ENCODE measurements at places on chromosomes 11 and 22.
A peak's percentile ranks its signal among the peaks of the same experiment; 100 is the strongest.

DNA sequence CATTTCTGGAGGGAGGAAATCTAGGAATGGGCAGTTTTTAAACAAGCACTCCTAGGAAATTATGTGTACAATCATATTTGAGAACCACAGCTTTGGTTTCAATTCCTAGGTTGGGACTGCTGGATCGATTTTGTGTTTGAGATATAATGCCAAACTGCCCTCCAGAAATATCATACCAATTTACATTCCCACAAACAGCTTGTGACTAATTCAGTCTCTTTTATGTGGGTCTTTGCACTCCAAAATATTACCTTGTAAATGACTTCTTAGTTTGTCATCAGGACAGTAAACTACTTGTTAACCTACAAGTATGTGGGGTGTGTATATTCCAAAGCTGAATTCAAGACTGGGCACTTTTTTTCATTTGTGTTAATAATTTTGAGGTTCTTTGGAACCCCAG is 9.8 kb upstream of the BARX2 start:
- DNase-seq: no peak

GRCh38 chr11:64854534-64855502 is 10.4 kb upstream of the CDC42BPG start:
- DNase-seq: no peak

DNA sequence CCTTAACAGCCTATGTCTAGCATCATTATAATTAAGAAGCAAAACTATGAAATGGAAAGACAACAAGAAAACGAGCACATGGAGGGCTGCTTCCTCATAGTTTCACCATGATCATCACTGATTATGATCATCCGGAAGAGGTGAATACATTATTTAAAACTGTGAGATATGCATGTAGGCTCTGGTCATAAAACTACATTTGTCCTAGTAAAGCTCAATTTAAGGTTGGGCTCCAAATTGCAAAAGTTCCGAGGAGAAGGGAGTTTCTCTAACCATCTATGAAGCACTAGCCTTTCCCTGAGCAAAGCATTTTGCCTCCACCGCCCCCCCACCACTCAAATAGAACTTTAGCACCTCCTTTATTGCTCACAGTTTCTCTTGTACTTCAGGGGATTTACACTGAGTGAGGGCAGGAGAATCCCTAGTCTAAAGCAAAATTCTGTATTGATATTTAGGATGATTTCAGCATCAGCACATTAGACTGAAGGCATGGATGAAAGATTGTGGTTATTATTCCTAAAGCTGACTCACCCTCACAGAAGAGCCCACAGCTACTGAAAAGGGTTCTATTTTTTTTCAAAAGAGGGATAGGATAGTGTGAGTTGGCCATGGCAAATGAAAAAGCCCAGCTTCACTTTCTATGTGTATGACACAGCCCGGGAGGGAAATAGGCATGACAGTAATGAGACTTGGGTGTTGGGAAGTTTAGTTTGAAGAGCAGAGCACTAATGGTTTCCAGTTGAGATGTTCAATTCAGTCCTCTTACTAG is 203.4 kb downstream of the CADM1 start:
- no peak for DNase-seq

- no peak for DNase-seq
Observed at GRCh38 chr22:49136041-49136815, 691.4 kb downstream of the BRD1 start.

DNA sequence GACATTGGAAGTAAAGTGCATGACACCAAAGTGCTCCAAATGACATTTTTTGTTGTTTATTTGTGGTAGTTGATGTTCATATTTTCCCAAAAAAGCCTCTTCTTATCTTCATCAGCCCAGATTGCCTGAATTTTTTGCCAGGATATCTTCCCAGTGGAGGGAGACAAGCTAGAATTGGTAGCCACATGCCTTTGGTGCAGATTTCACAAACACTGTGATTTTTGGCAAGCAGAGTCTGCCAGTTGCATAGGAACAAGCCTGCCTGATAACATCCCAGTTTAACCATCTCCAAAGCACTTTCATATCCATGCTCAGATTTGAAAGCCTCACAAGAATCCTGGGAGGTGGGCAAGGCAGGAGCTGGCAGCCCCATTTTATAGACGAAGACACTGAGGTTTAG is 102.3 kb upstream of the SYT13 start:
- no peak for DNase-seq

DNA sequence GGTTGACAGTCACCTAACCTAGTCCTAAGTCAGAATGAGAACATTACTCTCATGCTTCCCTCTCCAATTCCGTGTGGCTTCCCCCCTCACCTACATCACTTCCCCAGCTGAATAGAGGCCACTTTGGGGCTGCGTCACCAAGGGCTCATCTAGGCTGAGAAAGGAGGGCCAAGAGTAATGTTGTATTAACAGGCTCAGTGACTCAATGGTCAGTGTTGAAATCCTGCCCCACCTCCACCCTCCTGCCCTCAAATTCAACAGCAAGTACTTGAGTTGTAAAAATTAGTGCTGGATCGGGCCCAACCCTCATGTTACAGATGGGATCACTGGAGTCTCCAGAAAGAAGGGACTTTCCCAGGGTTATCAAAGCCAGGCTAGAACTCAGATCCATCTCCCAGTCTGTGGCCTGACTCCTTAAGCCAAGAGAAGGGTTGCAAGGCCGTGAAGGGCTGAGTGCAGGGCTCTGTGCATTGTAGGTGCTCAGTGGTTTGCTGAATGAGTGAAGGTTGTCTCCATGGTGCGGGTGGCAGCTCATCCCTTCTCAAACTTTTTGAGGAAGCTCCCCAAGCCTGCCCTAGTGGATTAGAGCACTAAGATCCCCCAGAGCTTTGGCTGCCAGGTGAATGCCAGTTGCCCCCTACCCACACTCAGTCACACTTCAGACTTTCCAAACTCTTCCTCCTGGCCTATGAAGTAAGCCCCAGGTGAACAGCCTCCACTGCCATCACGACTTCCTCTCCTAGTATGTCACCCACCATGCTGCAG is 3.2 kb downstream of the DGAT2 start:
- DNase-seq: no peak

DNA sequence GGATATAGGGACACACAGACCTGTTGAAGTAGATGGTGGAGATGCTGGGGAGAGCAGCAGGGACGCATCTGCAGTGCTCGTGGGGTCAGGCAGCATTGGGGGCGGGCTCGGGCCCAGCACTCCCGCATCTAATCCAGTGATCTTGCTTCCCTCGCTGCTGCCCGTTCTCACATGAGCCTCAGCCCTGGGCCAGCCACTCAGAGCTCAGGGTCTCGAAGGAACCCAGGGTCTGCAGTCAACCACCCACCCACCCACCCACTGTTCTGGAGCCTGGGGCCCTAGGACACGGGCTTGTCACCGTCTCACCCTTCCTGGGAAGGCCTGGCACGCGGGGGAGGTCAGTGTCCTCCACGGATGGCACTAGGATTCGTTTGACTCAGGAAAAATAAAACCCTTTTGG is 406.0 kb downstream of the TBC1D22A start:
- DNase-seq: no peak

DNA sequence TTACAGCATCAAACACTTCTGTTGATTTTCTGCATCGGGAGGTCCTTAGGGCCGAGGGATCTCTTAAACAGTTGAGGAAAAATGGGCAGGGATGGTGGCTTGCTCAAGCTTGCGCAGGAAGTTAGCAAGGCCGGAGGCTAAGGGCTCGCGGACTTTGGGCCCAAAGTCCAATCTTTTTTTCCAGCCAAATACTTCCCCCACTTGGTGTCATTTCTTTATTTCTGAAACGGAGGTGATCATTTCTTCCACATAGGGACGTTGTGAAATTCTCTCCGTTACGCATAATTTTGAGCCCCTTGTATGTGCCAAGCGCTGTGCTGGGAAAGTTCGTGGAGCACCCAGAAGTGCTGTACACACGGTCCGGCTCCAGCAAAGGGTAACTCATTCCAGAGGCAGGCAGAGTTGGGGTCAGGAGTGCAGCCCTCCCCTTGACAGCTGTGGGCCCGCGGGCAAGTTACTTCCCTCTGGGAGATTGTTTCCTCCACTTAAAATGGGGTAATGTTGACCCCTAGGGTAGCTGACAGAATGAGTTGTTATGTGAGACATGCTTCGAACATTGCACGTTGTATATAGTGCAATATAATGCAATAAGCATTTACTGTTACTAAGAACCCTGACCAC is 809 bp downstream of the MIEF1 start:
- no peak for DNase-seq

DNA sequence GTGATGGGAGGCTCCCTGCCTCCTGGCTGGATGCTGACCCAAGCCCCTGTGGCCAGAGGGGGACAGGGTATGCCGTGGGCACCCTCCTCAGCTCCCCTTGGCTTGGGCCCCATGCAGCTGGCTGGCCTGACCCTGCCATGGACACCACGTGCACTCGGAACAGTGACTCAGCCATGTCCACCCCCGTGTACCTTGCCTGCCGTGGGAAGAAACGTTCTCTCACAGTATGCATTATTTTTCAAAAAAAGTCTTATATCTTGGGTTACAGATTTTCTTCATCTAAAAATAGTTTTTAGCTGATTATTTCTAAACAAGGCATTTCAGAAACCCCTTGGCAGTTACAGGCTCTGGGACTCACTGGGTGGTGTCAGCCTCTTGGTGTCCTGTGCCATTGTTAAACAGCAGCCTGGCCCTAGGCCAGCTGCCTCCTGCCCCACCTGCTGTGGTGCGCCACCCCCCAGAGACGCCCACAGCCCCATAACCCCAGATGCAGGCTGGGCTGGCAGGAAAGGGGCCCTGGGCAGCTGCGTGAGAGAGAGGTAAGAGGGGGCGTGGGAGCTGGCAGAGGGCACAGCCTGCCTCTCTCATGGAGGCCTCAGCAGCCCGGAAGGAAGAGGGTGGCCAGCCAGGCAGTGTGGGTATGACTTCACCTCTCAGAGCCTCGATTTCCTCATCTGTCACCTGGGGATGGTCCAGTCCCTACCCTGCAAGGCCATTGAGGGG is 99.8 kb downstream of the MORC2 start:
- no peak for DNase-seq

DNA sequence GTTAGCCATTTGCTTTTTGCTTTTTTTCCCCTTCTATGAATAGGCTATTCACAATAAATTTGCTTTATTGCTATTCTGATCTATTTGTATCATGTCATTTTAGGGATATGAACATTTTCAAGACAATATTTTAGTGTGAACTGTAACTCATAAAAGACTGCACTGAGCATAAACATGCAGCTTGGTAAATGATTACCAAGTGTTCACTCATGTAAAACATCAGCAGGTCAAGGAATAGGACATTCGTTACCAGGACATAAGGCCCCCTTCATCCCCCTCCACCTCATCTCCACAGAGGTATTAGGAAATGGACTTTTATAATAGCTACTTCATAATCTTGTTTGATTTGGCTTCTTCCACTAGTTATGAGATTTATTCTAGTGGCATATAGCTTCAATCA is 12.4 kb downstream of the NLRP14 start:
- no peak for DNase-seq

DNA sequence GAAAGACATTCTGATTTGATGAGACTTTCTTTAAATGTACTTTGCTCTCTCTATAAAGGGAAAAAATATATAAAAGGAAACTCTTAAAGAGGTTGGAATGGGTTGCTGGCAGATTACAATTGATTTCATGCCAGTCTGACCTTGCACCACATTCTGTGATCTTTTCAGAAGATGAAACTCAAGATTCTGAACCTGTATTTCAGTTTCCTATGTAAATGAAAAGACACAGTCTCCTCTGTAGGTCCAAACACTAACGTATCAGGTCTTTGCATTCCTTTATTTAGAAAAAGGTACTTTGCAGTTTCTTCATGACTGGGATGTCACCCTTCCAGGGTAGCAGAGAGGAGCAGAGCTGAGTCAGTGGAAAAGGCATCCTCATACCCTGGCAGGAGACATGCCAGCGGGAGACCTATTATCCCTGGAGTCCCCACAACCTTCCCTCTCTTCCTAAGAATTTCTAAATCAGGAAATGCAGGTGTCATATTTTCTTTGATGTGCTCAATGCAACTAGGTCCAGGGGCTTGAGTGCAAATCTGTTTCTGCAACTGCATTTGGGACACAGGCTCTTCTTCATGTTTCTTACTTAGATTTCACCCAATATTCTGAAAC is 282.6 kb downstream of the CADM1 start:
- no peak for DNase-seq

DNA sequence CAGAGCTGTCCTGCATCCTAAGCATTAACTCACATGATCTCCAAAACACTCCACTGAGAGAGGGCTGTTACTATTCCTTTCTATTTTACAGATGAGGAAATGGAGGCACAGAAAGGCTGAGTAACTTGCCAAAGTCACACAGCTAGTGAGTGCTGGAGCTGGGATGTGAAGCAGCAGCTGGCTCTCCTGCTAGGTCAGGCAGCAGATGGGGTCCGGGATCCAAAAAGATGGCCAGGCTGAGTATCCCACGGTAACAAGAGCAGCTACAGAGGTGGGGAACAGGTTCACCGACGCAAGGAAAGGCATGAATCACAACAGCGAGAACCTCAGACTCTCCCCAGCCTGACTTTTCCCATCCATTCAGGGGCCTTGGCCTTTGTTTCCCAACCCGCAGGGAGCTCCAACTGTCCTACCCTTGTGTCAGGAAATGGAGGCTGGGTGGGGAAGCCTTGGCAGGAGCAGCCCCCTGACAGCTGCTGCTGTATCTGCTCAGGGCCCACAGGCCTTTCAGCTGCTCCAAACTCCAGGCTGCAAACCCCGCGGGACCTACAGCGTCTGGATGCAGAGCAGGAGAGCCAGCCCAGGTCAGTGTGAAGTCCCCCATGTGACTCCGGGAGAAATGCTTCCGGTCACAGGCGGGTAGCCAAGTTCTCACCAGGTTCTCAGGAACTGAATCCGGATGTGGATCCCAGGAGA is 29.5 kb downstream of the DKK3 start:
- no peak for DNase-seq

GRCh38 chr22:38865201-38866023 is 6.6 kb downstream of the CBX6 start:
- no peak for DNase-seq

DNA sequence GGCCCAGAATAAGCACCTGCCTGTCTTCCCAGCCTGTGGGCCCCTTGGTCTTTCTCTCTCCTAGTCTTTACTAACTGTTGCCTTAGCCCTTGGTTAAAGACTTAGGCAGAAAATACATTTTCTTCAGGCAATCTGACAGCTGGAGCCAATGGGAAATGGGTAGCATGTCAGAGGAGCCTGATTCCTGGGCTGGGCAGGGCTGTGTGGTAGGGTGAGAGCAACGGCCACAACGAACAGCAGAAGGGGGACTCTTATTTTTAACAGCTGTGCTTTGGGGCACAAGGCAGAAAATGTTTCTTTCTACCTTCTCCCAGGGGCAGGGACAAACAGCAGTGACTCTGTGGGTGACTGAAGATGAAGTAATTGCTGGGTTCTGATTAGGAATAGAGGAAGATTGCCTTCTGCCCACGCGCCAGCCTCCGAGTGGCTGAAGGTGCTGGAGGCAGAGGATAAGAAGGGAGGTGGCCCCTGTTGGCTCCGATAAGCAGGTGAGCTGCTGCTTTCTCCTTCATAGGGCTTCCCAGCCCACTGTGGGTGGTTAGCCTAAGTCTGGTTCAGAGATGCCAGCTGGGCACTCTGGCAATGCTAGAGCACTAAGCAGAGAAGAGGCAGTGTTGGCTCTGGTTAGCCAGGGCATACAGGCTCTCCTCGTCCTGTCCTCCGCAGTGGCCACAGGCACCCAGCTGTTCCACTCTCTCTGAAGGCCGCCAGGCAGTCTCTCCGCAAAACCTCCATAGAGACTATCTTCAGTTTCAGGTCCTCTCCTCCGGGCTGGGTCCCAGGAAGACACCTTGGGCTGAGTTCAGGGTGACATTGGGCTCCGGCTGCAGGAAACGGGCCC is 1.5 kb downstream of the YPEL4 start:
- peak; percentile 57 for DNase-seq
